LNCaP clone FGC (cell line): ENCODE measurements at places on chromosomes 2 and 18.

DNA sequence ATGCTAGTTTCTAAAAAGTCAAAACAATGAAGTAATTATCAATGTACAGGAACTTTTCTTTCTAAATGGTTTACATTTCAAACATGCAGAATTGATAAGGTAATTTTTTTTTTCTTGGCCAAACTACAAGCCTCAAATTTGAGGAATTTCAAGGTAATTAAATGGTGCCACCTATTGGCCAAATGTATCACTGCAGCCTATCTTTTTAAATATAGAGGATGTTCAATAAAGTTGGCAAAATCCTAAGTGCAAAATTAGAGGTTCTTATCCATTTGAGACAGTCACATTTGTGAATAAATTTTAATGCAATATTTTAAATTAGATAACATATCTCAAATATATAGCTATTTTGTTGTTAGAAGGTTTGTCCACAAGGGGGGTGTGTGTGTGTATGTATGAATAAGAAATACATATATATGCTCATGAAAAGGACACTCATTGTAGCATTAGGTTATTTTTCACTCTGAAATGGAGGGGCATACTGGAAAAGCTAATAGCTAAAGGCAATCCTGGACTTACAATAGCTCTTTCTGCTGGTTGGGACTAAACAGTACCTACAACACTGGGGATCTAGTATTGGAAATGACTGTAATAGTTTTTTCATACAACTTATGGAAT, 26.2 kb downstream of the MMADHC start:
- no peak for DNase-seq

DNA sequence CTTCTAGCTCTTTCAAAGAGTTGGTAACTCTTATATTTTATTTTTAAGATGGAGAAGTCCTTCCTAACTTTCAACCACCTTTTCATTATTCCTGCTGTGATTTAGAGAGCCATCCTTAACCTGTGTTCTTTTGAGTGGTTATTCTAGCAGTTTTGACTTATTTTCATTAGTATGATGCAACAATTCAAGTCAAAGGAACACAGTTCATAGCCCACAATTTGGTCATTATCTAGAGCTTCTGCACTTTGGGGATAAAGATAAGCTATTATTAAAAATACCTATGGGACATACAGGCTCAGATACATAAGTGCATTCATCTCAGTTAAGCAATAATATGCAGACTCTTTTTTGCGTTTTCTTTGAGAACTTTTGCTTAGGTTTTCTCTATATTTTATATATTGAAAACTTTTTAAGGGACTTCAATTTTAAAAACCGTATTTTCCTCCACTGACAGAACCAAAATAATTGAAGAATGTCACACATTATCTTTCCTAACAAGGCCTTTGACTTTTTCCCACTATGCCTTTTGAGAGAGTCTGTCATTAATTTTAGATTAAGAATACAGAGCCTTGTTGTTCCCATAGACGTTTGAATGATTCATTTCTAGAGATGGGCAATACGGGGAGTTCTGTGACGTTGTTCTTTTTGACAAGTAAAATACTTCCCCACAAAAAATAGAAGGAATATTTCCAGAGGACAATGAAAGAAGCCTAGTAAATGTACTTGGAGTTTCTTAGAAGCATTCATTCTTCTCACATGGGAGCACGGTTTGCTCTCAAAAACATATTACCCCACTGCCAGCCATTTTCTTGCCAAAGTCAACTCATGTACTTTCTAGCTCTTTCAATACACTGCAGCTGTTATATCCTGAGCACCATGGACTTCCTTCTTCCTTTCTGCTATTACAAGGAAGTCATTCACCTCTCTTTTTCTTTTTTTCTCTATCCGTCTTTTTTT, 42.9 kb upstream of the RASGRP3 start:
- DNase-seq: no peak

- DNase-seq: no peak
These were observed 242.3 kb downstream of the FSIP2 start for GRCh38 chr2:185980944-185981343.

- no peak for DNase-seq
These were observed 9.1 kb upstream of the AP1S3 start for GRCh38 chr2:223846515-223846914.

DNA sequence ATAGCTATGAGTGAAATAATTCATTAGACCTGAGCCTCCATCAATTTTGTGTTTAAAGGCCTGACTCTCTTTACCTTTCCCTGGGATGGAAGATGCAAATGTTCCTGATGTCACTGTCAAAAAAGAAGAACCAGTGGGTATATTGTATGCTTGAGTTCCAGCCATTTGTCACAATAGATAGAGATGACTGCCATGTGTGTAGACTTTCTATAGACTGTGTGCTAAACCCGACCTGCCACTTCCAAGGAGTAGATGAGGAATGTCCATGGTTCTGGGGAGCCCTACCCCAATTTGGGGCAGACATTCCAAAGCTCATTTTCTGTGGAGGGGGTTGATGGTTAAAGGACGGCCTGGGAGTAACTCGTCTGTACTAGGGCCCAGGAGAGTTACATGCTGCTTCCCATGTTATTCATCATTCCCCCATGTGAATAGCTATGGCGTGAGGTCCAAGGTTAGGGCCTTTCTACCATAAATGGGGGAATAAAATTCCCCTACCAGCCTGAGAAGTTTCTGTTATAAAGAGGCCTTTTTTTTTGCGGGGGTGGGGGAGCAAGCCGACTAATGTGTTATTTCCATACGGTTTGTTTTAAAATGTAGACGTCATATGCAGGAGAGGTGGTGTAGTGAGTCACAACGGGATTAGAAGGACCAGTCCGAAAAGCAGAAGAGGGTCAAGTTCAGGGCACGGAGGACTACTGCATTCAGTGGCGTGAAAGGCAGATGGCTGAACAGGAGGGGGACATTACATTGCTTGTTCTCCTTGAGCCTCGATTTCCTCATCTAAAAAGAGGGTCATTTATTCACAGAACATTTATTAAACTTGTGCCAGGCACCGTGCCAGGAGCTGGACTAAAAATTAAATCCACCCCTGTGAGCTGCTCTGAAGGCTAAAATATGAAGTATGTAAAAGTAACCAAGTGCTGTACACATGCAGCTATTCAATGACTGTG, 24.0 kb downstream of the IL1B start:
- no peak for DNase-seq

GRCh38 chr2:34892766-34893165, 1293.7 kb upstream of the FAM98A start:
- no peak for DNase-seq

GRCh38 chr2:47060652-47061170, 94.4 kb downstream of the STPG4 start:
- no peak for DNase-seq

- DNase-seq: no peak
These were observed 29.6 kb downstream of the ARHGAP15 start for GRCh38 chr2:143158551-143159485.

DNA sequence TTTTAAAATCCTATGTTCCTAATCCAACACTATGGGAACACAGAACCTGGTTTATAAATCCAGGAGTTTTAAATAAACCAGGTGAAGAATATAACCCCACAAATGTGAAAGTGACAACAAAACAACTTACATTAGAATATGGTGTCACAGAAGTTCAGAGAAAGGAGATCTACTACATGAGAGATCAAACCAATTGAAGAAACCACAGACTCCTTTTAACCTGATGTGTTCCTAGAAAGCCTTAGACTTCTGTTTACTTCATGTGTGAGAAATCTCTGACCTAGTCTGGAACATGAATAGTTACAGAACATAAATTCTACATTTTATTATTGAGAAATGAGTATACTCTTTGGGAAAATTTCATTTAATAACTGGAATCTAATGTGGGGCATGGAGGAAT, 165.3 kb downstream of the FTCDNL1 start:
- DNase-seq: no peak
